ENCODE measurements at places on chromosomes 4 and X.

DNA sequence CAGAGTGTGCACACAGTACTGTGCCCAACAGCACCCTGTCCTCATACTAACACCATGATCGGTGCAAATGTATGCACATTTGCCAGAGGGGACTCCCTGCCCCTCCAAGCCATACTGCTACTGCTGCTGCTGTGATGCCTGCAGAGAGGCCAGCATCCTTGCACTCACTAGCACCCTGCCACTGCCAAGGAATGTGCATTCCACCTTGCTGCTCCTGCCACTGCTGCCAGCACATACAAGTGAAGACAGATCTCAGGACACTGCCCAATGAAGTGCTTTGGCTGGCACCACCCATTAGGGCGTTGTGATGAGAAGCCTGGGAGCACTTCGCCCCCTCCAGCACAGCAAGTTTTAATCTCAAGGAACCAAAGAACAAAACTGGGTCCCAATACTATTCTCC, 146.3 kb upstream of the DMD start:
- no peak for DNase-seq

DNA sequence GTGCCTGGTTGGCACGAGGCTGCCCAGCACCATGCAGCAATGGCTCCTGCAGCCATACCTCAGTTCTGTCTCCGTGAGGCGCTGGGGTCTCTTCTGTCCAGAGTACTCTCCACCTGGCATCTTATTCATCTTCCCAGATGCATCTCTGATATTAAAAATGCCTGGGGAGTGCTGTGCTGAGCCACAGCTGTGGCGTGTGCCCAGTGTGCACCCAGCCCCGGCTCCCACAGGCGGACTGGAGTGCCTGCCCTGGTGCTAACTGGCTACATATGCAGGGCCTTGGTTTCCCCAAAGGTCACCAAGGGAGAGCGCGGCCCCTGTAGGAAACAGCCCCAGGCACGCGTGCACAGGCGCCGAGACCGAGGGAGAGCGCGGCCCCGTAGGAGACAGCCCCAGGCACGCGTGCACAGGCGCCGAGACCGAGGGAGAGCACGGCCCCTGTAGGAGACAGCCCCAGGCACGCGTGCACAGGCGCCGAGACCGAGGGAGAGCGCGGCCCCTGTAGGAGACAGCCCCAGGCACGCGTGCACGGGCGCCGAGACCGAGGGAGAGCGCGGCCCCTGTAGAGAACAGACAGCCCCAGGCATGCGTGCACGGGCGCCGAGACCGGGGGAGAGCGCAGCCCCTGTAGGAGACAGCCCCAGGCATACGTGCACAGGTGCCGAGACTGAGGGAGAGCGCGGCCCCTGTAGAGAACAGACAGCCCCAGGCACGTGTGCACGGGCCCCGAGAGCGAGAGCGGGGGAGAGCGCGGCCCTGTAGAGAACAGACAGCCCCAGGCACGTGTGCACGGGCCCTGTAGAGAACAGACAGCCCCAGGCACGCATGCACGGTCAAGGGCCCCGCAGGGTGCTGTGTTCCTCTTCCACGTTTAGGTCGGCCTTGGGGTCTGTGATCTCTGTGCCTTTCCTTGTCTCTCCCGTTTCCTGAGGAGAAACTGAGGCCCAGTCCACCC, 14.5 kb downstream of the TMEM175 start:
- no peak for DNase-seq

GRCh38 chr4:17597517-17597916, 16.9 kb upstream of the MED28 start:
- no peak for DNase-seq

DNA sequence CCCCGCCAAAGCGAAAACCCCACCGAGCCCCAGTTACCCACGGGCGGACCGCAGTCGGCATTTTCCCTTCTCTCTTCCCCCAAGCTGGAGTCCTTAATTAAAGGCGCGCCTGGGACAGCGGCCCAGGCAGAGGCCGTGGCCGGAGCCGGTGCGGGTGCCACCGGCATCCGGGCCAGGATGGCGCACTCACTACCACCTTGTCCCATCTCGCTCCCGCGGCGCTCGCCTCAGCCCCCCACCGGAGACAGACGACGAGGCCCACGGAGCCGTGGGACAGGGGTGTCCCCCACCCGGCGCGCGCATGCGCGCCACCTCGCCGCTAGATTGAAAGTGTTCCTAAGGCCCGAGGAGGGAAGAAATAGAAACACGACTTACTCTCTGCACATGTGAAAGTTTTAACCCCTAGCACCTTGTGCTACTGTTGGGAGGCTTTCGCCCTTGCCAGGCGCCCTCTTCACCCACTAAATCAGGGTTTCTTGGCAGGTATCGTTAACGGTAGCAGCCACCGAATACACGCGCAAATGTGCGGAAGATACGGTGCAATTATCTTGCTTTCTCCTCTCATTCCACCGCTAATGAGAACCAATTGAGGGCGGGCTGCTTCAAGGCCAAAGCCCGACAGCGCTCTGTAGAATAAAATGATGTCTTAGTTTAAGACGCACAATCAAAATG, 64.3 kb upstream of the CCDC160 start:
- peak; percentile 27 for DNase-seq

DNA sequence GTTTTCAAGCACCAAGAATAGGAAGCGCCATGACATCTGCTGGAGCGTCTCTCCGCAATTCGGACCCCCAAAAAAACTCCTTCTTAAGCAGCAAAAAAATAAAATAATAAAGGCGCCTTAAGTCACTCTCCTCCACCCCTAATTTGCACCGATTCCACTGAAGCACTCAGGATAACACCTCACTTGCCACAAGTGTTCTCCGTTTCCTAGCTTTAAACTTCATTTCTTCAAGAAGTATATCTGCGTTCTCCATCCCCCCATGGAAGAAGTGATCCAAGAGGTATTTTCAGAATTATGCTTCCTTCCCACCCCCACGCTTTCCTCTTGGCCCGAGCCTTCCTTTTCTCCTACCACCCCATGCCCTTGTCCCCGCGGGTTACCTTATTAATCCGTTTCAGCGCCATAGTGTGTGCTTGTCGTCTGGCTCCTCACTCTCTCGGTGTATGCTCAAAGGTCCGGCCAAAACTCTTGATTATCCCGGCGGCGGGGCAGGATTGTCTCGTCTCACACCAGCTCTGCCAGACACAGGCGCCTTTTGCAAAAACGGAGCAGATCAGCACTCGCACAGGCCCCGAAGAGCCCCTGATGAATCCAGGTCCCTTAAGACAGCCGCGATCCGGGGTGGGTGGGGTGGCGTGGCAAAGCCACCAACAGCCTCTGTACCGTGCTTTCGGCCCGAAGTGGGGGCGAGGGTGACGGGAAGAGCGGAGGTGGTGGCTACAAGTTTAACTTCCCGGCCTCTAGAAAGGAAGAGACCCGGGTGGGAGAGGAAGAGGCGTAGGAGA, 1.1 kb downstream of the UBE2D3 start:
- no peak for DNase-seq

- no peak for DNase-seq
These were observed 21.5 kb downstream of the UVSSA start for GRCh38 chr4:1368421-1369090.

GRCh38 chr4:186902361-186902760, 178.7 kb upstream of the FAT1 start:
- DNase-seq: no peak

DNA sequence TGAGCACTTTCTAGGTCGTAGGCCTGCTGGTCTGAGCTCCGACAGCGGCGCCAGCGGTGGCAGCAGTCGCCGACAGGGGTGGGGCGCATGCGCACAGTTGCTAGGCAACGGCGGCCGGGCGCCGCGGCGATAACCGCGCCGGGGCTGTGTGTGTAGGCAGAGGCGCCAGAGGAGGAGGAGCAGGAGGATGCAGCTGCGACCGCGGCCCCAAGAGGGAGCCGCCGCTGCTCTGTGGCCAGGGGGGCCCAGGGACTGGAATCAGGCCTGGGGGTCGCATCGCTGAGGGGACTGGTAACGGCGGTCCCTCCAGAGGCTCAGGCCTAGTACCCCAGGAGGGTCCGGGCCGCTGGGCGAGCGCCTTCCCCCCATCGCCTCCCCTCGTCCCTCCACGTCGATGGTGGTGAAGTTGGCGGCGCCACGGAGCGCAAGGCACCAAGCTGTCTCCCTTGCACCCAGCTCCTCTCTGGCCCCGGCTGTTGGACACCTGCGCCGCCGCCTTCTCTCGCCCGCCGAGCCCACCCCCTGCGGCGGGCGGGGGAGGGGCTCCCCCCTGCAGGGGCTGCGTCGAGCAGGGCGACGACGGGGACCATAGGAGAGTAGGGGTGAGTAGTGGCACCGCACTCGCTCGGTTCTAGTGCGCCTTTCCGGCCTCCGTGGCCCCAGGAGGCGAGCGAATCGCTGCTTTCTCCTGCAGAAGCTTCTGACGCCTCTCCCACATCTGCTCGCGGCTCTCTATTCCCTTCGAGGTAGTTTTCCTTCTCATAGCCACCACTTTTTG, 58.6 kb upstream of the ZC4H2 start:
- DNase-seq: peak; percentile 85
